ENCODE measurements at places on chromosomes 3 and 15.

DNA sequence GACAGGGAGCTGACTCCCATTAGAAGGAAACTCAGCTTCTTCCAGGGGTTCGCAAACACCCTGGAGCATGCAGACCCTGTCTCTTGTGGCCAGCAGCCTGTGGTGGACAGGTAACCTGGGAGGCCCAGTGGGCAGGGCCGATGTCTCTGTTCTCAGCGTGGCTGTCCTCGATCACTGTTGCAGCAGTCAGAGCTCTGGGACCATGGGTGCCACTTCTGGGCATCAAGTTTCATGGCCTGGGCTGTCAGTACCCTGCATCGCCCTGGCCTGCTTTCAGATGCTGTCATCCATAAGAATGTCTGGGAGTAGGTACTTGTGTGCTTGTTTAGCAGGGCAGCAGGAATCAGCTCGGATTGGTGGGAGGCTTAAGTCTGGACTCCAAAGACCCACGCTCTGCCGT, 54.4 kb downstream of the SLC6A6 start:
- no peak for DNase-seq

- no peak for DNase-seq
Measured at GRCh38 chr3:43765521-43765971, 74.8 kb downstream of the ABHD5 start.

DNA sequence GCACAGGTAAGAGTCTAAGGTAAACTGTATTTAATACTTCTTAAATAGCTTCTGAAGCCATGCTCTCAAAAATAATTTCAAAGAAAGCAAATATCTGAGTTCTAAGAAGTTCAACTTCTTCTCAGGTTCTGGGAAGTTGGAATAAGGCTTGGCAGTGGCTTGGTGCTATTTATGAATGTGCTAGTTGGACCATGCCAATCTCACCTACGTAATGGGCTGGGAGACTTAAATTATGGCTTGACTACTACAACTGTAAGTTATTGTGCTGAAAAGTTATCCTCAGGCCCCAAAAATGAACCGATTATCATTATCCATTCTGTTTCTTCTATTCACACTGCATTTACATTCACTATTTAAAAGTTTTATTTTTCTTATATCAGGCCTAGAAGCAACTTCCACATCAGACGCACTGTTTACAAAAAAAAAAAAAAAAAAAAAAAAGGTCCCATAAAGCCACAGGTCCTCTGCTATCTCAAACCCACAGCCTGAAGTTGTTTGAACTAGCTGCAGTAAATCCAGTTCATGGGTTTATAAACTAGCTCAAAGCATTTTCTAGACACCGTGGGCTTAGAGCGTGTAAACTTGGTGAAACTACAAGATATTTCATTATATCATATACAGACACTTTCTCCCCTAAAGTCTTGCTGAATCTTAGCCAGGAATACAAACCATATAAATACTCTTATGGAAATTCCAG, 3.4 kb downstream of the LRIG1 start:
- DNase-seq = no peak

DNA sequence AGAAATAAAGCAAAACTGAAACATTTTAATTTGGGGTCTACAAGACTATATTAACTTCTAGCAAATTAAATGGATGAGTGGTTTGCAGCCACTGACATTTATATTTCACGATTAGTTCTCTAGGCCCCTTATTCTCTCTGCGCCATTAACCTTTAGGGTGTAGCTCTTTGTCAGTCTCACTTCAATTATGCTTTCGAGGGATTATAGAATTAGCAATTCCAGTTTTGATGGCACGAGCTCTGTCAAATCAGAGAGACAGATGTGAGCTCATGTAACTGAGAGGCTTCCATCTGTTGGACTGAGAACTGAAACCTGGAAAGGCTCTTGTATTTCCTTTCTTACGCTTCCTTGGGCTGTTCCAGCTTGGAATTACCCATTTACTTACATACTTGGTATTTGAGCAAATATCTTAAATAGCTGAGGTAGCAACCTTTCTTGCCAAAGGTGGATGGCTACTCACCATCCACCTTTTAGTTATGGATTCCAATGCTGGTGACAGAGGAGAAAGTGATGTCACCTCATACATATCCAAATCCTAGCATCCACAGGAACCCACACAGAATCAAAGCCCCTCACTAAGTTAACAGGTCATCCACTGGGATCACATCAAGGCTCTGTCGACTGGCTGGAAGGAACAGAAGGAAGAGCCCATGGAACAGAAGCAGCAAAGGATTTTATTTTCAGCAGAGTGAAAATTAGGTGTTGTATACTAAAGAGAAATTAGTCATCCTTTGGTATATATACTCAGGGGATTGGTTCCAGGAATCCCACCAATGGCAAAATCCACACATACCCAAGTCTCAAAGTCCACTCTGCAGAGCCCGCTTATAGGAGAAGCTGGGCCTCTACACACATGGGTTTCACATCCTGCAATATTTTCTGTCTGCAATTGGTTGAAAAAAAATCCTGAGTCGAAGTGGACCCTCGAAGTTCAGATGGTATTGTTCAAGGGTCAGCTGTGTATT, 20.8 kb downstream of the VGLL4 start:
- no peak for DNase-seq

DNA sequence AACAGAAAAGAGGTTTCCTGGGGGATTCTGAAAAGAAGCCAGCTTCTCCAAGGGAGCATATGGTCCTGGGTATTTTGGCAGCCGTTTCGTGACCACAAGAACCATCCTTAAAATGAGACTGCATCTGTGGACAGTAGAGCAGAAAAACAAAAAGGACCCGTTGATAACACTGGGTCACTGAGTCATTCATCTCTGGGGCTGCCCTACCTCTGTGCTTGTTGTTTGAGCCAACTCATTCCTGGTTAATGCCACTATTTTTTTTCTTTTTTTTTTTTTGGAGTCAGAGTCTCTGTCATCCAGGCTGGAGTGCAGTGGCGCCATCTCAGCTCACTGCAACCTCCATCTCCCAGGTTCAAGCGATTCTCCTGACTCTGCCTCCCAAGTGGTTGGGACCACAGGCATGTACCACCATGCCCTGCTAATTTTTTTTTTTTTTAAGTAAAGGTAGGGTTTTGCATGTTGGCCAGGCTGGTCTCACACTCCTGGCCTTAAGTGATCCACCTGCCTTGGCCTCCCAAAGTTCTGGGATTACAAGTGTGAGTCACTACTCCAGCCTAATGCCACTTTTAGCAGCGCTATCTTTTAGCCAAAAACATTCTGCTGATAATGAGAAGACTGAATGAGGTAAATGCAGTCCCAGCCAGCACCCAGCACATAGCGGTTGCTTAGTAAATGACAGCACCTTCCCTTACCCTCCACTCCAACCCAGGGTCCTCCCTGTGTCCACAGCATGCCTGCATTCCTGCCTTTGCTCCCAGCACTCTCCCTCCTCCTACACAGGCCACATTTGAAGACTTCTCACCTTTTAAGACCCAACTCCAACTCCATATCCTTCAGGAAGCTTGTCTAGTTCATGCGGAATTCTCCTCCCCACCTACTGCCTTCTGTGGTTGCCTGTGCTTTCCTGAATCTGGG, 9.1 kb upstream of the ISL2 start:
- no peak for DNase-seq

- no peak for DNase-seq
Measured at GRCh38 chr3:26347150-26347549, 275.4 kb upstream of the LRRC3B start.
